ENCODE measurements at places on chromosomes 1 and 21.
A peak's percentile ranks its signal among the peaks of the same experiment; 100 is the strongest.

DNA sequence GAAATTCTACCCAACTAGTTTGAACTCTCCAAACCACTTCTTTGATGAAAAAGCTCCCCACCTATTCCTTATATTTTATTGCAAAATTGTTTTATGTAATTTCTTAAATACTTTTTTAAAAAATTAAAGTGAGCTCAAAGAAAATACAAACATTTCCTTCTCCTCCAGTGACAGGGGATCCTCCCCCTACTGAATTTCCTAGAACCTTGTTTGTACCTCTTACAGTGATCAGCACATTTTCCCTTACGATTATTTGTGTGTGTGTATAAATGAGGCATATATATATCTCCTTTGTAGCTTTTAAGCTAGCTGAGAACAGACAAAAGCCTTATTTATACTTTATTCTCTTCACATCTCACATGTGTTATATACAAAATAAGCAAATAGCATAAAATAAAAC is 44.4 kb downstream of the VAV3 start:
- no peak for DNase-seq

DNA sequence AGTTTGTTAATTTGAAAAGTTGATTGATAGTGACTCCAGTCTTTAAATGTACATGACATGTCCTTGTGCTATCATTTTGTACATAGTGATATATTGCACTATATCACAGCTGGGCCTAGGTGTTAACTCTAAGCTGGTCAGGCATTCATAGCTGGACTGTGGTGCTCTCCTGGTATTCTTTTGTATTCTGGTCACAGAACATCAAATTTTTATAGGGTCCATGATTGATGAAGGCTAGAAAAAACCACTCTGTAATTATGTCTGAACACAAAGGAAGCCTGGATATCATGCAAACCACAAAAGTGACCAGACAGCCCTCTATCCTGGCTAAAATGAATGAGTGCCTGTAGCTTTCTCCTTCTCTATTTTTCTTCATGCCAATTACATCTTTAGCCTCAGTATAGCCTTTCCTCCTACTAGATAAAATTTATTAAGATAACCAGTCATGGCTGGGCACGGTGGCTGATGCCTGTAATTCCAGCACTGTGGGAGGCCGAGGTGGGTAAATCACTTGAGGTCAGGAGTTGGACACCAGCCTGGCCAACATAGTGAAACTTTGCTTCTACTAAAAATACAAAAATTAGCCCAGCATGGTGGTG is 134.9 kb upstream of the B3GALT2 start:
- no peak for DNase-seq

- no peak for DNase-seq
Measured at GRCh38 chr1:92822879-92823278, 9.0 kb upstream of the RPL5 start.

DNA sequence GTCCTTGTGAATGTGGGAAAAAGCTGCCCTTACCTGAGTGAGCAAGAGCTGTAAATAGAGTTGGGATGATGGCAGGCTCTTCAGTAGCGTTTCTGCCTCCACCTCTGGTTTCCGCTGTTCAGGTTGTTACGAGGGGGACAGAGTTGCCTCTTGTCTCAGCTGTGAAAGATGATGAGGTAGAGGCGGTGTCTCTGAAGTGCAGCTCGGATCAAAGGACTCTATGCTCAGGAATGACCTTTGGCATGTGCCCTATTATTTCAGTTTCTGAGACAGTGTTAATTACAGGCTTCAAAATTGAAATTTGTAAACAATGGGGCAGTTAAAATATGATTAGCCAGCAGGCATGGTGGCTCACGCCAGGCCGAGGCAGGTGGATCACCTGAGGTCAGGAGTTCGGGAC is 70.3 kb downstream of the VPS26C start:
- no peak for DNase-seq

DNA sequence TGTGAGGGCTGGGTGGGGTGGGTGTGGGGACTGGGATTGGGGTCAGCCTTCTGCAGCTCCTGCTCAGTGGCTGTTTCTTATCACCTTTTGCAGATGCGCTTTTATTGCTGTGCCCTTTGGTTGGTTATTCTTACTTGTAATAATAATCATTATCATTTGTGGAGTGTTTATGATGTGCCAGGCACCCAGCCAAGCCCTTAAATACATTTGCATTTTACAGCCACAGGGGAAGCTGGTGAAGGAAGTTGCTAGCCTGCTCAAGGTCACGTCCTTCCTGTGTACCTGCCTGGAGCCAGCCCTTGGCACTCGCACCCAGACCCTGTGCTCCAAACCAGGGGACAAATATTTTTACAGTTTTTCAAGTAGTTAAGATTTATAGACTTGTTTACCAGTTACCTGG is 144.0 kb downstream of the PGBD5 start:
- DNase-seq = no peak

- DNase-seq = no peak
Measured at GRCh38 chr1:27602462-27603308, 1.3 kb downstream of the AHDC1 start.

DNA sequence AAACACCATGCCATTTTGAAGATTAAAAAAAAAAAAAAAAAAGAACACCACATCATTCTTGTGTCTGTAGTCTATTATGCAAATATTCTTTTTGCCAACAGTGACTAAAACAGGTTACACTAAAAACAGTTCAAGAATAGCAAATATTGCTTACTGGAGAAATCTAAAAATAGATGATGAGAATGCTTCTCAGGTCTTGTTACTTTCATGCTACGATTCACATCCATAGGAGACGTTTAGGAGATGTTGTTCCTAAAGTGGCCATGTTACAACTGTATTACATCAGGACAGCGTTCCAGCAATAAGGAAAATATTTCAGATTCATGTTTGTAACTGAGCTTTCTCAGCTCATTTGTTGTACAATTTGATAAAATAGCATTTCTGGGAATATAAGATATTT is 32.3 kb downstream of the RAB3GAP2 start:
- no peak for DNase-seq

DNA sequence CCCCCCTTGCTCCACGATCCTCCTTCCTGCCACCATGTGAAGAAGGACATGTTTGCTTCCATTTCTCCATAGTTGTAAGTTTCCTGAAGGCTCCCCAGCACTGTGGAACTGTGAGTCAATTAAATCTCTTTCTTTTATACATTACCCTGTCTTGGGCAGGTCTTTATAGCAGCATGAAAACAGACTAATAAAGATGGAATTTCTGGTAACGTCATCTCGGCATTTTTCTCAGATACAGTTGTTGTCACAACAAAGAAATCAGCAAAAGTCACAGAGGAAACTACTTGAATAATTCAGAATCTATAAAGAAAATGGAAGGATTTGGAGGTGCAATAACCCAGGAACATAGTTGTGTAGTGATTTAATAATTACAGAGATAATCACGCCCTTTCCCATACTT is 4.4 kb downstream of the APCS start:
- DNase-seq = no peak

GRCh38 chr1:113983391-113983790 is 4.1 kb downstream of the OLFML3 start:
- DNase-seq = peak; percentile 71

- no peak for DNase-seq
Measured at GRCh38 chr21:20603236-20603635, 395.0 kb upstream of the NCAM2 start.

GRCh38 chr1:37438037-37438868 is 36.1 kb upstream of the ZC3H12A start:
- no peak for DNase-seq

DNA sequence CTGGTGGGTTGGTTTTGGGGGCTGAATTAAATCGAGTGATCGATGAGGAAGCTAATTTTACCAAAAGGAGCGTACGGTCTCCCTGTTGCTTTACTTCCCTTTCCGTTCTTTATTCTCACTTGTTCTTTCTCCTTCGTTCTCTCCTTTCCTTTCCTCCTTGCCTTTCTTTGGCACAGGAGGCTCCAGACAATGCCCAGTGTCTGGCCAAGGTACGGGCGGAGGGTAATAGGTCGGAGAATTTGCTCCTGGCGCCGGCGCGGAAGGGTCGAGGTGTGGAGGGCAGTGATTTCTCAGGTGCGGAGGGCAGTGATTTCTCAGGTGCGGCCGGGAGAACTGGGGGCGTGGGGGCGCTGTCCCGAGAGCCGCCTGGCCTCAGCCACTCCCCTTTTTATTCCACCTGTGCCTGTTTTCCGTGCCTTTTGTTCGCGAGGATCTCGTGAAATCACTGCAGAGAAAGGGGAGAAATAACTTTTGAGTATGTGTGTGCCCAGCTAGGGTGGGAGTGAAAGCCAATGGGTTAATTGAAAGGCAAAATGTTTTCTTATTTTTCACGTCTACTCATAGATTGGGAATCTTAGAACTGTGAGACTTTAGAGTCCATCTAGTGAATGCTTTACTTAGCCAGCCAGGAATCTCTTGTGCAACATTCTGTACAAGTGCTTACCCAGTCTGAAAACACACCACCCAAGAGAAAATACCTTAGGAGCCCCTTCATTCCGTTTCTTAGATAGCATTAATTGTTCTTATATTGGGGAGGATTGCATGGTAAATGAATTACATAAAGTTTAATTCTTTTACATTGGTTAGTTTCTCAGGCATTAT is 1.3 kb downstream of the FNBP1L start:
- peak; percentile 40 for DNase-seq

- DNase-seq = no peak
Measured at GRCh38 chr1:6171548-6172124, 8.5 kb downstream of the CHD5 start.

GRCh38 chr1:106986603-106987002 is 69.9 kb upstream of the PRMT6 start:
- no peak for DNase-seq

- DNase-seq = no peak
Measured at GRCh38 chr1:234111458-234112142, 207.1 kb downstream of the SLC35F3 start.

Data from NCI-H1694 treated with DMSO at 0.1 percent for 48 hours (cell line).